CD4-positive, alpha-beta T cell treated with Interleukin-17A for 1 hour (primary cell): ENCODE measurements at places on chromosomes 5 and 9.

DNA sequence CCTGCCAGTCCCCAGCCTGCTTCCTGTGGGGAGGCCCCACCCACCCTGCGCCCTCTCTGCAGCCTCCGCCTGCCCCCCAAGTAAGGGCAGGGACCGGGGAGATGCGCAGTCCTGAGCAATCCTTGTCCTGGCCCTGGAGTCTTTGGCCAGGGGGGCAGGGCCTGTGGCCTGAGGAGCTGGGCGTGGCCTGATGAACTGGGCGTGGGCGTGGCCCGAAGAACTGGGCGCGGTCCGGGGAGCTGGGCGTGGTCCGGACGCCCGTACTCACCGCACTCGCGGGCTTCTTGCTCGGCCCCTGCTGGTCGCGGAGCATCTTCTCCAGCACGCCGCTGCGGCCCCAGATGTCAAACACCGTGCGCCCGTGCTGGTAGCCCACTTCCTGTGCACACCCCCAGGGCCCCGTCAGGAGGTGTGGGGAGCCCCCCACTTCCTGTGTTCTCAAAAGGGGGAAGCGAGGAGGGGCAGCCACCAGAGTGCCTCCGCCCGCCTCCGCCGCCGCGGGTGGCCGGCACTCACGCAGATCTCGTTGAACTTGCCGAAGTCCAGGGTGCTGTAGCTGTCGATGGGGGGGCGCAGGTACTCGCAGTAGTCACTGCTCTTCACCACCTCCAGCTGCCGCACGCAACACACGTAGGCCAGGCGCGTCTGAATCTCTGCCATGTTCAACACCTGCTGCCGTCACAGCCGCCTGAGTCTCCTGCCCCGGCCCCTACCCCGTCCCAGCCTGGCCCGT is 2.7 kb upstream of the NSMF start:
- peak; percentile 91 for DNase-seq

DNA sequence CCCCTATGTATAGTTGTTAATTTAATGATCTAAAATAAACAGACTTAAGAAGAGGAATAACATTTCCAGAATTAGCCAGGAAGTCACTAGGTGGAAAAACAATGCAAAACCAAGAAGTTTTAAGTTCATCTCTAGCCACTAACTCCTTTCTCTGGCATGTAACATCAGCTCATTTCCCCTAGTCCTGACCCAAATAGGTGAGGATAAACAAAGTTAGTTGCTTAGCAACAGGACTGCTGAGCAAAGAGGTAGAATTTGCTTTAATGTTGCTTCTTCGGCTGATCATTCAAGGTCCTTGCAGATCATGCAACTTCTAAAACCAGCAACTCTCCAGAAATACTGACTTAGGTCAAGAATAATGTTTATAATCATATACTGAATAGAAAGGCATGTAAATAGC is 675.8 kb downstream of the CETN3 start:
- no peak for DNase-seq

- no peak for DNase-seq
These were observed 36.6 kb upstream of the VCAN start for GRCh38 chr5:83434946-83435345.

DNA sequence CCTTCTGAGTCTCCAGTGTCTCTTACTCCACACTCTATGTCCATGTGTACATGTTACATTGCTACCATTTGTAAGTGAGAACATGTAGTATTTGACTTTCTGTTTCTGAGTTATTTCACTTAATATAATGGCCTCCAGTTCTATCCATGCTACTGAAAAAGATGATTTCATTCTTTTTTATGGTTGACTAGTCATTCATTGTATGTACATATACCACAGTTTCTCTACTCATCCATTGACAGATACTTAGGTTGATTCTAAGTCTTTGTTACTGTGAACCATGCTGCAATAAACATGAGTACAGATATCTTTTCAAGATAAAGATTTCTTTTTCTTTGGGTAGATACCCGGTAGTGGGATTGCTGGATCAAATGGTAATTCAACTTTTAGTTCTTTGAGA is 107.1 kb upstream of the CHD1 start:
- DNase-seq, result no peak

GRCh38 chr9:136019681-136020060 is 58.5 kb upstream of the UBAC1 start:
- DNase-seq, result no peak

GRCh38 chr5:18744441-18744840 is 1110.2 kb downstream of the TAF11L14 start:
- DNase-seq, result peak; percentile 31

DNA sequence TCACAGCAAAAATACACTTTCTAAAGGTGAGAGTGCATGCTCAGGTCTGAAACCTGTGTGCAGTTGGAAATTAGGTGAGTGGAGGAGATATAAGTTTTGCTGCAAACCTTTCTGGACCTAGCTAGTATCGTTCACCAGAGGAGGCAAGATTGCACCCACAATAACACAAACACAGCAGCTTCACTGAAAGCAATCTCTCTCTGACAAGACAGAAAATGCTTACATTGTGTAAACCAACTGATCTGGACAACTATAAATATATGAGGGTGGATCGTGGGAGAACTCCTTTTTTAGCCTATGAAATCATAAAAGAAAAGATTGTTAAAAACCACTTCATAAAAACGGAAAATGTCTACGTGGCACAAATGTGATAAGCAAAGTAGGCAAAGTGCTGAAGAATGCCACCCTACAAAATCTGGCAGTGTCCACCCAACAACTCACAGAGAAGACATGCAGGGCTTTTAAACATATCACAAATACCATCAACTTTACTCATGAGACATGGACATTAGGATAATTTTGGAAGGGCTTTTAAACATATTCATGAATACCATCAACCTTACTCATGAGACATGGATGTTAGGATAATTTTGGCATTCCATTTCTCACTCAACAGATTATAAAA is 134.3 kb downstream of the CDH18 start:
- DNase-seq, result no peak

DNA sequence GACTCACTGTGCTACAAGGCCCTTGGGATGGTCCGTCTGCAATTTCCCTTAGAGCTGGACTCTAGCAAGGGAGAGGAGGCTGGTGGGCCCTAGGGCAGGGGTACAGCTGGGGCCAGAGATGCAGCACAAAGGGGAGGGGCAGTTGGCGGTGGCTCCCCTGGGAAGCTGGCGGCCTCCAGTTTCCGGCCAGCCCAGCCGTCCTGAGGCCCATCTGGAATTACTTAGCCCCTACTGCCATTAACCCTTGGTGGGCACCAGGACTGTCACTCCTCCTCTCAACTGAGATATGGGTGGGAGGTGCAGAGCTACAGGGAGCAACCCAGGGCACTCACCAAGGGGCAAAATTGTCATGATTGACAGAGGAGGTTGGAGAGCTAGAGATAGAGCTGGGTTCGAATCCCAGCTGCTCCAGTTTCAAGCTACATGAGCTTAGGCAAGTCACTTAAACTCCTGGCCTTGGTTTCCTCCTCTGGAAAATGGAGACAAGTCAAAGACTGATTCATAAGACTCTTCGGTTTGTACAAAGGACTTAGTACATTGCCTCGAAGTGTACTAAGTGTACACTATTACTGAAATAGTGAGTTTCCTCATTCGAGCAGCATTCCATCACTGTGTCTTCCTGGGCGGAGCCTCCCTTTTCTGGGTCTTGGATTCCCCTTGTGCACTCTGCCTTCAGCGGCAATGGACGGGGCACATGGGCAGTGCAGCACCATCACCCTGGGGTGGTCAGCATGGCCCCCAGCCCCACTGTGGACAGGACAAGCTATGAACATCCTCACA is 2.7 kb upstream of the PDGFRB start:
- DNase-seq, result no peak

DNA sequence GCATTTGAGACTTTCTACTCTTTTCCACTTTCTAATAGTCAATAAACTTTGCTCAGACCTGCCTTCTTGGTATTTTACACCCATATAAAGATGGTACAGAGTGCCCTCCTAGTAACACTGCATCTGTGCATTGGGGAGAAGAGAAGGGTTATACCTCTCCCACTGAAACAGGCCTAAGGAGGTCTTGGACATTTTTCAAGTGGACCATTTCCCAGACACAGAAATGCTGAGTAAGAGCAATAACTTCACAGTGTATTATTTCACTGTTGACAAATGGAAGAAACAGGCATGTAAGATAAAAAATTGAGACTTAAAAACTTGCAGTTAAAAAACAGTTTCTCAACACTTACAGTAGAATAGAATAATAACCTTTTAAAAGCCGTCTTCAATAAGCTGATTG is 1224.0 kb upstream of the CDH18 start:
- DNase-seq, result no peak

GRCh38 chr5:59759600-59760351 is 133.8 kb downstream of the PDE4D start:
- no peak for DNase-seq

DNA sequence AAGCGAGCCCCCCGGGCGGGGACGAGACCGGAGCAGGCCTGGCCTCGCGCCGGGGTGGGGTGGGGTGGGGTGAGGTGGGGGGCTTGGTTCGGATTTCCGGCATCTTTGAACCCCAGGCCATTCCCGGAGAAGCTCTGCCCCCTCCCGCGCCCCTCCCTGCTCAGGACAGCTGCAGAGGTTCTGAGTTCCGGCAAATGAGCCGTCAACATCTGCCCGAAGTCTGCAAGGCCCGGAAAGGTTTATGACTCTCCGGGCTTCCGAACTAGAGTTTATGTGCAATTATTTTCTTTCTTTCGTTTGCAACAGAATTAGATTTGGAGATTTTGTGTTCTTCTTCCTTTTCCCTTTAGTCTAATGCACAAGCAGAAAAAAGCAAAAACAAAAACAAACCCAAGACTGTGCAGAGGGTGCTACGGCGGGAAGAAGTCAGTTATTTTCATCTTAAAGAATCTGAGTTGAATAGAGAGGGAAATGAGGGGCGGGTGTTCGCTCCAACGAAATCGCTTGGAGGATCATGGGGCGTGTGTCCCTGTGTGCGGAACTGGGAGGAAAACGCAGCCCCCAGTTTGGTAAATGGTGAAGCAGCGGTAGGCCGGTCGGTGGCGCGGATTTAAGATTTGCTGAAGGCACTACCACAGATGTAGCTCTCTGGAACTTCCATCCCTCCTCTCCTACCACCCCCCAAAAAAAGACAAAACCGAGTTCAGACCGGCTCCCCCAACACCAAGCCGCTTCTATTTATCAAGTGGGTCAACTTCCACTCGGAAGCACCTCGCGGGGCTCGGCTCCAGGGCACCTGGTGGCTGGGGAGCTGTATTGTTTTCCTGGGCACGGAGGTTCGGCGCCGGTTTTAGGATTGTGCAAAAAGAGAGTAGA is 4.8 kb downstream of the LHX2 start:
- DNase-seq, result no peak

DNA sequence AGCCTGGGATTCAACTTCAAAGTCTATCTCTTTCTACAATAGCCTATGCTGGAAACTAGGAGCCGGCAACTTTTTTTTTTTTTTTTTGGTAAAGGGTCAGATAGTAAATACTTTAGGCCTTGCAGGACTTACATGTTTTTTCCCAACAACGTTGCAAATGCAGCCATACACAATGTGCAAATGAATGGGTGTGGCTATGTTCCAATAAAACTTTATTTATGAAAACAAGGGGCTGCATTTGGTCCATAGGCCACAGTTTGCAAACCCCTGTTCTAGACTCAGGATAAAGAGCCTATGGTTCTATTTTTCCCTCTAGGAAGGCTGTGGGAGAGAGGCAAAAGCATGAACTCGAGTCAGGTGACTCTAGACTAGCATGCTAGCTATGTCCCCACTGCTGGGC is 189.1 kb downstream of the GABBR2 start:
- DNase-seq, result no peak

DNA sequence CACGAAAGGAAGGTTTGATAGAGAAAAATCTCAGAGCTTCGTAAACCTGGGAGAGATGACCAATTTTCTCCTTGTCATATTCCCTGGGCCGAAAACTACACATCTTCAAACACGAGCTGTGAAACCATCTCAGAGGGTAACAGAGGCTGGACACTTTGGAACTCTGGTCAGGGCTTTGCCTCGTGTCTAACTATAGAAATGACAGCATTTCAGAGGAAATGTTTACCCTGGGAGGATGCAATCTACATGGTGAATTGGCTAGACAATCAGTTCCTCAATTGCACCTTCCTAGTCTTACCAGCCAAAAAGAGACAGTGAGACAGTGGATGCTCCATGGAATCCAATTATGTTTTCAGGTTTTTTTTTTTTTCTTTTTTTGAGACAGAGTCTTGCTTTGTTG is 108.6 kb upstream of the PPP1R2B start:
- no peak for DNase-seq

GRCh38 chr9:113343732-113344231 is 3.7 kb upstream of the WDR31 start:
- DNase-seq, result no peak
